ENCODE measurements at places on chromosomes 13 and 19.

DNA sequence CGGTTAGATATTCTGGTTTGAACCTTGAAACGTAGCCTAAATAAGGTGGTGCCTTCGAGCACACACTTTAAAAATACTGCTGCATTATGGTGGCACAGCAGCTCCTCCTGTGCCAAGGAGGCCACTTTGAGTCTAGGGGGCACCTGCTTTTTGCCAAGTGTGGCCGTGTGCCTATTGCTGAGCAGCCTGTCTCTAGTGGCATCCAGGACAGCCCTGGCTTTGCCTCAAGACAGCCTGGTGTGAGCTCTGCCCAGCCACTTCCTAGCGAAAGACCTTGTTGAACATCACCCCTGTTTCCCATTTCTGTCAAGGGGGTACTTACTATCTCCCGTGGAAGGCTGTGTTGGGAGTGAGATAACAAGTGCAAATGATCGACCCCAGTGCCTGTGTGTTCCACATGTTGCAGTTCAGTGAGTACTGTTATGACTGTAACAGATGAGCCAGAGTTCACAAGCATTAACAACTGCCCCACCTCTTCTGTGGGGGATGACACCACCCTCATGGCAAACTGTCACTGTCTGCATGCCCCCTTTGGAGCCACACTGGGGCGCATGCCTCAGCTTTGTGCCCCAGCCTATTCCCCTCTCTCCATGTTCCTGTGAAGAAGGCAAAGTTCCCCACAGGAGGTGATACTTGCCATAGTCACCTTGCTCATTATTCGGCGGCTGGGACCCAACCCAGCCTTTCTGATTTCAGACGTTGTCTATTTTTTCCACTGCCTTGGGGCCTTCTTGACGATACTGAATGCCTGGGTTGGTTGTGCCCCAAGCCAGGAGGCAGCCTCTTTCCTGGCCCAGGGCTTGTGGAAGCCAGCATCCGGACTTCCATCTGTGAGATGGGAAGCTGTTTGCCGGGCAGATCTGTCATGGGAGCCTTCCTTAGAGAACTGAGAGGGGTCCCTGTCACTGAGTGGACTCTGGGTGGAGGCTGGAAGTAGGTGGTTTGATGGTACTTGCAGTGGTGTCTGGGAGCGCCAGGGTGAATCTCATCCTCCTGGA is 5.4 kb downstream of the GATAD2A start:
- no peak for DNase-seq

DNA sequence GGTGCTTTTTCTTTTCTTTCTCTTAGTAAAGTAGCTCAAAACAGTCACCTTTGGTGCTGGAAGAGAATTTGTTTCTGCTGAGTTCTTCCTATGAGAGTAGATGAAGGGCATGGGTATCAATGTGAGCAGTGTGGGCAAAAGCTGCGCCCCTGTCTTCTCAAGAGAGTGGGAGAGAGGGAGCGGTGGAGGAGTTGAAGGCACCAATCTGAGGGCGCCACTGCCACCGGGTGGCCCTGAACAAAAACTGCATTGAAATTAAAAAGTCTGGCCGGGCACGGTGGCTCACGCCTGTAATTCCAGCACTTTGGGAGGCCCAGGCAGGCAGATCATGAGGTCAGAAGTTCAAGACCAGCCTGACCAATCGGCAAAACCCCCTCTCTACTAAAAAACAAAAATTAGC is 28.7 kb upstream of the EPHX3 start:
- no peak for DNase-seq

DNA sequence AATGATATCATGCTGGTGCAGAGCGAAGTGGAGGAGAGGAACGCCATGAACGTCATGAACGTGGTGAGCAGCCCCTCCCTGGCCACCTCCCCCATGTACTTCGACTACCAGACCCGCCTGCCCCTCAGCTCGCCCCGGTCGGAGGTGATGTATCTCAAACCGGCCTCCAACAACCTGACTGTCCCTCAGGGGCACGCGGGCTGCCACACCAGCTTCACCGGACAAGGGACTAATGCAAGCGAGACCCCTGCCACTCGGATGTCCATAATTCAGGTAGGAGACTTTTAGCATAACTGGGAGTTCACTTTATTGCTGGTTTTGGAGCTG is 3.3 kb downstream of the PCDH17 start:
- DNase-seq: no peak

GRCh38 chr19:53328967-53329366 is 4.6 kb upstream of the ZNF845 start:
- peak; percentile 2 for DNase-seq

GRCh38 chr19:4524808-4525562 is 6.7 kb upstream of the PLIN4 start:
- DNase-seq: no peak

GRCh38 chr13:94232161-94232950 is 247.1 kb downstream of the DCT start:
- DNase-seq: no peak

GRCh38 chr13:113448885-113449692 is 4.2 kb downstream of the ADPRHL1 start:
- no peak for DNase-seq

DNA sequence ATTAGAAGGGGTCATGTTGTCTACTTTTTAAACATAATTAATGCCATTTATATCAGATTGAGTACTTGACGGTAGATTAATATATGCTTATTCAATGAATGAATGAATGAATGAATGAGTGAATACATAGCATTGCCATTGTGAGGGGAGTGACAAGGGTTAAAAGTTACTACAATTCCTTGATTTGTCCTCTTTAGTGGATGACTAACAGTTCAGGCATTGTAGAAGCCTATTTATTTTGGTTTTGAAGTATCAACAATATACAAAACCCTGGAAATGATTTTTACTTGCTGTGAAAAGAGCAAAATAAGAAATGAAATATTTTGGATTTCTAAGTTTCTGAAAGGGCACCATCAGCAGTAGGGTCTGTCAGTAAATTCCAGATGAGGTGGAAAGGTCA is 122.7 kb downstream of the CYSLTR2 start:
- DNase-seq: no peak

GRCh38 chr13:97723655-97724054 is 229.8 kb upstream of the IPO5 start:
- no peak for DNase-seq

GRCh38 chr19:38452430-38453366 is 19.2 kb downstream of the RYR1 start:
- DNase-seq: no peak

DNA sequence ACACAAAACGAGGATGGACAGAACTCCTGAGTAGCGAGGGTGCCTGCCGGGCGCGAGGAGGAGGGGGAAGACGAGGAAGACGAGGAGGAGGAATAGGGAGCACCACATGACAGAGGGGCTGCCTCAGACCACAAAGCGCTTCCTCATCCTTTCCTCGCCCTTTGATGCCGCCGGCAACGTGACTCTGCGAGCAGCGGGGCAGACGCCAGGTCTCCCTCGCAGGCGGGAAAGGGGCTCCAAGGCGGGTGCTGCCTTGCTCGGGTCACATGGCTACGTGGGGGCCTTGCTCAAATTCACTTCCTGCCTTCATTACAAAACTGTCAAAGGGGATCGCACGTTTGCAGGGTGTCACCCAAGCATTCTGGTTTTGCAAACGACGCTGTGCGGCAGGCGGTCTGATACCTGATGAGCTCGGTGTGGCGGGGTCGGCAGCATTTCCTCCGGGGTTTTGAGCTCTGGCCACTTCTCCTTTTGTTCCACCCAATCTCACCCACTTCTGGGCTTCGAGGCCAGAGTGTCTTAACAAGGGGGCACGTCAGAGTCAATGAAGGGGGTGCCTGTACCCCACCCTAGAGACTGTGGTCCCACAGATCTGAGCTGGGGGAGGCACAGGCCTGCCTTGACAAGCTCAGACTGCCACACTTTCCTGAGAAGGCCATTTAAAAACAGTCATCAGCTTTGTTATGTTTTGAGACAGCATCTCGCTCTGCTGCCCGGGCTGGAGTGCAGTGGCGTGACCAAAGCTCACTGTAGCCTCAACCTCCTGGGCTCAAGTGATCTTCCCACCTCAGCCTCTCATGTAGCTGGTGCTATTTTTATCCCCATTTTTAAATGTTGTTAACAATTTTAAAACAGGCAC is 14.9 kb downstream of the MAP2K2 start:
- DNase-seq: no peak

GRCh38 chr19:3450796-3451411 is 29.4 kb downstream of the SMIM24 start:
- DNase-seq: peak; percentile 100

DNA sequence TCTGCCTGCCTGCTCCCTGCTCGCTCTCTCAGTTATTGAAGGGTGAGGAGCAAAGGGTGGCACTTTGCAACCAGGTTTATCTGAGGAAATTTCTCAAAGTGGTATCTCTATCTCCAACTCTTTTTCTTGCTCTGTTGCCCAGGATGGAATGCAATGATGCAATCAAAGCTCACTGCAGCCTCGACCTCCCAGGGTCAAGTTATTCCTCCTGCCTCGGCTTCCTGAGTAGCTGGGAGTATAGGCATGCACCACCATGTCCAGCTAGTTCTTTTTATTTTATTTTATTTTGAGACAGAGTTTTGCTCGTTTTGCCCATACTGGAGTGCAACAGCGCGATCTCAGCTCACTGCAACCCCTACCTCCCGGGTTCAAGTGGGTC is 4.9 kb downstream of the ACTMAP start:
- no peak for DNase-seq

GRCh38 chr13:35231426-35231825 is 245.1 kb downstream of the MAB21L1 start:
- DNase-seq: no peak

- no peak for DNase-seq
Measured at GRCh38 chr19:38265921-38266429, 1.6 kb downstream of the SPINT2 start.

- DNase-seq: no peak
Measured at GRCh38 chr13:79126706-79127105, 279.3 kb downstream of the RBM26 start.

- no peak for DNase-seq
Measured at GRCh38 chr13:40251343-40252032, 415.0 kb downstream of the FOXO1 start.

DNA sequence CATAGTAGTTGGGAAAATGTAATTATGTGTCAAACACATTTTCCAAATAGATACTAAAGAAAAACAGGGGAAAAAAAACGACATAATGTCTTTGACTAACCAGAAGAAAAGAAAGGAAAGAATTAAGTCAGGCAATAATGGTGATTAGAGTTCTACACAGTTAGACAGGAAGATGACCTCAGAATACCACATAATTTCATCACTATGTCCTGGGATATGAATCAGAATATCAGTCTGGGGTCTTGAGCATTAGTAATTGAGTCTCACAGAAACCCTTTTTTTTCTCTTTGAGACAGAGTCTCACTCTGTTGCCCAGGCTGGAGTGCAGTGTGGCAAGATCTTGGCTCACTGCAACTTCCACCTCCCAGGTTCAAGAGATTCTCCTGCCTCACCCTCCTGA is 503.4 kb downstream of the SLITRK1 start:
- DNase-seq: no peak

DNA sequence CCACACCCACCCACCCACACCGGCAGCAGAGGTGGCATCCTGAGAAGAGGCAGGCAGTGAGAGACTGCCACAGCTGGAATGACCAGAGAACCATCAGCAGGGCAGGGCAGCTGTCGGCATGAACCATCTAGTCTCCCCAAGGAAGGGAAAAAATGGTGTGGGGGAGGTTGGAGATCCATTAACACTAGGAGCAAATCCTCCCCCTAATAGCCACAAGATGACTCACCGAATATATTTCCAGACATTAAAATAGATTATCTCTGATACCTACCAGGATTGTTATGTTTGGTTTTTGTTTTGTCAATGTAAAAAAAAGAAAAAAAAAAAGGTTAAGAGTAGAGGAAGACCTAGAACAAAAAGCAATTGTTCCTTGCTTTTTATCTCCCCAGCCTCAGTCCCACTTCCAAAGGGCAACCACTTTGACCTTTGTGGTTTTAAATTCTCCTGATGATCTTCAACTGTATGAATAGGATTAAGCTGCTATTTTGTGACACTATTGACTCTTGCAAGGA is 34.2 kb downstream of the THSD1 start:
- peak; percentile 37 for DNase-seq

DNA sequence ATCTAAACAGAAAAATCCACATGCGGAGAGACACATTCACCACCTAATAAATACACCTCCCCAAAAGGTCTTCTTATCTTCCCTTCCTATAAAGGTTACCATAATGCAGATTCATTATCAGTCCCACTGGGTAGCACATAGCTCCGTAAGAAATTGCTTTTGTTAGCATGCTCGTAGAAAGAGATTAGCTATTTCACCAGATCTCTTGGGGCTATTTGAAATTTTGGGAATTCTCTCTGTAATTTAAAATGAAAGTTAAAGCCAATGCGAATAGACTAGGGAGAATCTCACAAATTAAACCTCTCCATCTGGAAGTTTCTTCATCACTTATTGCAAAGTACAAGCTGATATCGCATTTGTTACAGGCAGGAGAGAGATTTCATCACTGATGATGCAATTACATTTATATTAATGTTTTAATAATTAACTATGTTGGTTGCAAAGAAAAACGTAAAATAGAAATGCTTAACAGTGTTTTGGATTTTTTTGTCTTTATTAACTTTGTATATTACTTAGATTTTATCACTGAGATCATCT is 12.9 kb upstream of the DACH1 start:
- no peak for DNase-seq

DNA sequence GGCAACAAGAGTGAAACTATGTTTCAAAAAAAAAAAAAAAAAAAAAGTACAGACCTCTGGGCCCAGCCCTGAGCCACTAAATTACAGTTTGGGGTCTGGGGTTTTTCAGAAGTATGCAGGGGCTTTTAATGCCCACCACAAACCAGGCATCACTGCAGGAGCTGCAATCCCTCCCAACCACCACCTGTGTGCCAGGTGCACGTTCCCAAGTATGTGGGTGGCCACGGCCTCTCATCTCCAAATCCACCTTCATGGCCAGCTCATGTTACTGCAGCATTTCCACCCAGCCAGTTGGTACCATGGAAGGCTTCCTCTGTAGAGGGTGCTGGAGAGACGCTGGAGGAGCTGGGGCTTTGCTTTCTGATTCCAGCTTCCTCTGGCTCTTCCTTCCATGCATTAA is 26.5 kb downstream of the CEP89 start:
- no peak for DNase-seq

DNA sequence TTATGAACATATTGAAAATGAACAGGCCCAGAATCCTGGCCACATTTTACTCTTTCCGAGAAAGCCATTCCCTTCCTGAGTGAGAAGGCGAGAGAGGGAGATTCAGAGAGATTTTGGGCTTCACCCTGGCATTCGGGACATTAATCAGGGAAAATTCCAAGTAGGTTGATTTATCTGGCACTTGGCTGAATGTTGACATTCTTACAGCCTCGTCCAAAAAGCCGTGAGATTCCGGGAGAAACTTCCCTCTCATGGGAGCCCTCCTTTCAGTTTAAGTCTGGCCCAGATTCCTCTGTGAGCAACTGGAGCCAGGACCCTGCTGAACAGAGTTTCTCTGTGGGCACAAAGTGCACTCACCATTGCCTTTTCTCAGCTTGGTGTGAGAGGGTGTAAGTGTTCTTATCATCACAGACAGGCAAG is 129.2 kb upstream of the PEG3 start:
- no peak for DNase-seq

GRCh38 chr13:50829896-50830295 is 13.6 kb downstream of the DLEU7 start:
- DNase-seq: no peak

DNA sequence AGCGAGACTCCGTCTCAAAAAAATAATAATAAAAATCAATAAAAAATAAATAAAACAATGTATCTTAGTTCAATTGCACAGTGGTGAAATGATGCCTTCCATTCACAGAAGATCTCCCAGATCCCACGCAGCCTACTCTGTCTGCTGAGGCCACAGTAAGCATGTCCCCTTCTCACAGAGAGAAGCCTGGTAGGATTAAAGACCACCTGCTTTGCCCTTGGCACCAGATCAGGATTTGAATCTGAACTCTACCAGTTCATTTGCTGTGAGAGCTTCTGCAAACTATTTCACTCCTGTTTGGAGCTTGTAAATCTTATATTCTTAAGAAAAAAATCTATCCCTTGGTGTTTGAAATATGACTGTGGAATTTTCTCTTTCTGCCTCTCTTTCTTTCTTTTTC is 2.2 kb upstream of the SLC7A1 start:
- DNase-seq: no peak

All from foreskin melanocyte (primary cell).